ENCODE measurements at places on chromosomes 2 and 18.
A peak's percentile ranks its signal among the peaks of the same experiment; 100 is the strongest.

GRCh38 chr2:203741566-203741965, 35.1 kb downstream of the CD28 start:
- no peak for DNase-seq

DNA sequence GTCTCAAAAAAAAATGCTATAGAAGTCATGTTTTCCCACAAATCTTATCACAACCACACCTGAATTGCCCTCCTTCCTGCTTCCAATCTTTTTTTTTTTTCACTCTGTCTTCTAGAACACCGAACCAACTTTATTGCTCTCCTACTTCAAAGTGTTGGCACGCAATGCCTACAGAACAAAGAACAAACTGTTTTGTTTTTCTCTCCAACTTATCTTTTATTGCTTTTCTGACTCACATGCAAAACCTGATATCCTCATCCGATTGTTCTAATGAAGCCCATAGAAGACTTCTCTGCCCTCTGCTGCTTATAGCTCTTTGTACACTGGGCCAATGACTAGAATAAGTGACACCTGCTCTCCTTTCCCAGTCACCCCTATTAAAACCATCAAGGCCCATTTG, 602.8 kb downstream of the EPHA4 start:
- DNase-seq, result no peak

GRCh38 chr2:38933653-38934052, 44.0 kb downstream of the ARHGEF33 start:
- no peak for DNase-seq

GRCh38 chr18:25133879-25134278, 218.1 kb downstream of the ZNF521 start:
- no peak for DNase-seq

GRCh38 chr2:219281588-219281987, 2.4 kb downstream of the DNAJB2 start:
- DNase-seq, result no peak

- DNase-seq, result no peak
Measured at GRCh38 chr2:11385216-11385615, 40.8 kb upstream of the ROCK2 start.

GRCh38 chr2:144374163-144374661, 145.7 kb downstream of the ZEB2 start:
- DNase-seq, result no peak

GRCh38 chr2:18788592-18788991, 199.2 kb upstream of the NT5C1B start:
- DNase-seq, result no peak

- DNase-seq, result no peak
Measured at GRCh38 chr2:232533944-232534710, 5.4 kb upstream of the CHRNG start.

GRCh38 chr2:176118601-176119339, 2.2 kb downstream of the HOXD10 start:
- no peak for DNase-seq

GRCh38 chr2:40016151-40016885, 237.3 kb upstream of the THUMPD2 start:
- DNase-seq, result no peak

- DNase-seq, result no peak
Measured at GRCh38 chr2:126542247-126542646, 113.7 kb upstream of the GYPC start.

GRCh38 chr2:165645930-165646831, 147.9 kb downstream of the GALNT3 start:
- no peak for DNase-seq

- DNase-seq, result no peak
Measured at GRCh38 chr2:104825124-104825865, 28.6 kb upstream of the POU3F3 start.

GRCh38 chr2:100178085-100178788, 35.8 kb upstream of the AFF3 start:
- DNase-seq, result no peak

- peak; percentile 43 for DNase-seq
Measured at GRCh38 chr2:112001136-112001715, 53.8 kb upstream of the TMEM87B start.

DNA sequence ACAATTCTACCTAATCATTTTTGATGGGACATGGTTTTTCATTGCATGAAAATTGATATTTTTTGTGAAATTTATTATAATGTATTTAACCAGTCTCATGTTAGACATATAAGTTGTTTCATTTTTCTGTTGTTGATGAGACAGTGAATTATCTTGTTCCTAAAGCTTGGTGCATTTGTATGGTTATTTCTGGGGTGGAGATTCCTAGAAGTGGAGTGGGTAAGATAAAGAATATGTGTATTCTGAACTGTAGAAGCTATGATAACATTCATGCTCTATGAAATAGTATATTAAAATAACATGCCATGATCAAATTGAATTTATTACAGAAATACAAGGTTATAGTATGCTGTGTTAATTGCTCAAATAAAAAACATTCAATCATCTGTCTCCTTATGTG, 69.2 kb downstream of the BOLA3 start:
- DNase-seq, result no peak

DNA sequence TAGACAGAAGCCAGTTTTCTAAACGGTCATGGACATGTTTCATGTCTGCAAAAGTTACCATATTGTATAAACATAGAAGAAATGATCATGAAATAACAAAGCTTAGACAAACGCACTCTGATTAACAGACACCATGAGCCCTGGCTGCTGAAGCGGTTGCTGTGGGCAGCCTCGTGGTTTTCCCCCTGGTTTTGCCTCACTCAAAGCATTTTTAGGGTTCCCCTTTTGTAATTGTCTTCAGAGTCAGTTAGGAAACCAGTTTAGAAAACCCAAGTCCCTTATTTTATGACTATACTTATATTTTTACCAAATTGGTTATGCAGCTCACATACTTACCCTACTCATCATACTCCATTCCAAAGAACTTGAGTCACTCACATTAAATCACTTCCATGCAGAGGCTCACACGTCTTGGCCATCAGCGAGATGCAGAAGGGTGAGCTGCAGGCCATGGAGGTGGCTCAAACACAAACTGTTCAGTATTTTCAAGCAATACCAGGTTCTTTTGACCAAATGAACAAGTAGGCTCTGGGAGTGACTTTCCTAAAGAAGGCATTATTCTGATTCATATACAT, 105.6 kb upstream of the SALL3 start:
- DNase-seq, result no peak

DNA sequence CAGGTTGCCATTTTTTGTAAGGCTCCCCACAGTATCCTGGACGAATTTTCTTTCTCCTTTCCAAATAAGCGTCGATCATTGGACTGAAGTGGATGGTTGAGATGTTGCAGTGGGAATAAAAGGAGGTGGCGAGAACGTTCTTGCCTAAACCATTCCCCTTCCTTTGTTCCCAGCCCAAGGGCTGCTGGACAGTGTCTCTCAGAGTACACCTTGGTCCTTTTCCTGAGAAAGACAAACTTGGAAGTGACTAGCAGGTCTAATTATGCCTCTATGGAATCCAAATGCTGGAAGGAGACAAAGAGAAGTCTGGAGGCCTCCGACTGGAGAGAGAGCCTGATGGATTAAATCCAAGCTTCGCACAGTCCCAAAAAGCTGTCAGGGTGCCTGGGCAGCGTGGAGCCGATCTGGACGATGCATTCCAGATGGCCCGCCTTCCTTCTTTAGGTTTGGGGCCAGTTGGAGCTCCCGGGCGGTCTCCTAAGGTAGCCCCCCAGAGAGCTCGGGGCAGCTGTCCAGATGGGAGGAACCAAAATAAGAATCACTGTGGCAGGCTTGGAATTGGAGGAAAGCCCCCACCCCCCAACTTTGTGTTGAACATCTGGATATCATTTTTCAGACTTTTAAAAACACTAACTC, 186.8 kb downstream of the TMEM247 start:
- DNase-seq, result no peak

Measured in pons (tissue), 1 donor.